ENCODE measurements at places on chromosomes 1 and 21.

GRCh38 chr1:175881246-175881976, 138.0 kb upstream of the TNR start:
- no peak for DNase-seq

DNA sequence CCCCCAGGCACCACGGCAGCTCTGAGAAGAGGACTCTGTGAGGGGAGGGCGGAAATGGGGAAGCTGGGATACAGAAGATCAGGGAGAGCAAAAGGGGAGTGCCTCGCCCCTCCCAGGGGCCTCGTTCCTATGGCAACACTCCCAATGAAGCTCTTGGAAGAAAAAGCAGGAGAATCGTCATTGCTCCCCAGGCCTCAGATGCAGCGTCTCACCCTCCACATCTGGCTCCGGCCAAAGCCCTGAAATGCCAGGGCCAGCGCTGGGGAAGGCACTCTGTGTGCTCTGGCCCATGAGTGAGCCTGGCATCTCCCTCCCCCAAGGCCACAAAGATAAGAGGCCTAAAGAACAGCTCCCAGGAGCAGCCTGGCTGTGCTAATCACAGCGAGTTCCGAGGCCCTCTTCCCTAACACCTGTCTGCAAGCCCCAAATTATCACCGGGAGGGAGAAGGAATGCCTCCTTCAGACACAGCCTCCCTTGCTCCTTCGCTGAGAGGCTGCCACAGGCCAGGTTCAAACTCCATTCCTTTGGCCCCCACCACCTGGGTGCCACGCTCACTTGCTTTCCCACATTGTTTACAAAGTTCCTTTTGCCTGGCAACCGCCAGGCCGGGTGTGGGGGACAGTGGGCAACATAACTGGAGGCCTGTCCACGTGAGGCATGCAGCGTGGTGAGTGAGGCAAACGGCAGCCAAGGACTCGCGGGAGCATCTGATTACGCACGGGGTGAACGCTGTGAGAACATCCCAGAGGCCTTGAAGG, 27.8 kb downstream of the ECE1 start:
- DNase-seq, result no peak

DNA sequence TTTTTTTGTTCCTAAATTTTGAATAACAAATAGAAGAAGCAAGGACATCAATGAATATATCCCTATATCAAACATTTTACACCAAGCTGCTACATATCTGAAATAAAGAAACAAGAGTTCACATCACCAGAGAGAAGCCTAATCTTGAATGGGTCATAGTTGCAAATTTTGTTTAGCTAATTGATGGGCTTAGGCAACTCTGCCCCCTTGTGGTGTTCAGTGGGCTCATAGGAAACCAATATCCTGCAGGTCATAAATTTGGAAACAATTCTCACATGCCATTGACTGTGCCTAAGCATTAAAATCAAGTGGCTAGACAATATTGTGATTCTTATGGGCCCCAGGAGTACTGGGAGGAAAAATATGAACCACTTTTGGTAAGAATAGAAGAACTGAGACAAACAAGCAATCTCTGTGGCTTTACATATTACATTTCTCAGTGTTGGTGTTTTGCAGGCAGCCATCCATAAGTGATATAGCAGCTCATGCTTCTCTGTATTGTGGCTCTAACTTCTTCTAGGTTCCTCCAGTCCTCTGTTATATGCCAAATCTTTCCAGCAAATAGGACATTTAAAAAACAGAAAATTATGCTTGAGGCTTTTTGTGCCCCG, 1262.8 kb upstream of the PRMT6 start:
- DNase-seq, result no peak

GRCh38 chr1:212037900-212038299, 2.4 kb downstream of the DTL start:
- DNase-seq, result no peak

DNA sequence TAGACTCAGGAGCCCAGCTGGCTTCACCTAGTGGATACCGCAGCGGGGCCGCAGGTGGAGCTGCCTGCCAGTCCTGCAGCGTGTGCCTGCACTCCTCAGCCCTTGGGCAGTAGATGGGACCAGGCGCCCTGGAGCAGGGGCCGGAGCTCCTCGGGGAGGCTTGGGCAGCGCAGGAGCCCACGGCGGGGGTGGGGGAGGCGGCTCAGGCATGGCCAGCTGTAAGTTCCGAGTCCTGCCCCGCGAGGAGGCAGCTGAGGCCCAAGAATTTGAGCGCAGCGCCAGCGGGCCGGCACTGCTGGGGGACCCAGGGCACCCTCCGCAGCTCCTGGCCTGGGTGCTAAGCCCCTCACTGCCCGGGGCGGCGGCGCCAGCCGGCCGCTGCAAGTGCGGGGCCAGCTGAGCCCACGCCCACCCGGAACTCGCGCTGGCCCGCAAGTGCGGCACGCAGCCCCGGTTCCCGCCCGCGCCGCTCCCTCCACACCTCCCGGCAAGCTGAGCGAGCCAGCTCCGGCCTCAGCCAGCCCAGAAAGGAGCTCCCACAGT, 30.9 kb downstream of the UTP25 start:
- no peak for DNase-seq

- DNase-seq, result no peak
These were observed 177.7 kb upstream of the HP1BP3 start for GRCh38 chr1:20964540-20965484.

DNA sequence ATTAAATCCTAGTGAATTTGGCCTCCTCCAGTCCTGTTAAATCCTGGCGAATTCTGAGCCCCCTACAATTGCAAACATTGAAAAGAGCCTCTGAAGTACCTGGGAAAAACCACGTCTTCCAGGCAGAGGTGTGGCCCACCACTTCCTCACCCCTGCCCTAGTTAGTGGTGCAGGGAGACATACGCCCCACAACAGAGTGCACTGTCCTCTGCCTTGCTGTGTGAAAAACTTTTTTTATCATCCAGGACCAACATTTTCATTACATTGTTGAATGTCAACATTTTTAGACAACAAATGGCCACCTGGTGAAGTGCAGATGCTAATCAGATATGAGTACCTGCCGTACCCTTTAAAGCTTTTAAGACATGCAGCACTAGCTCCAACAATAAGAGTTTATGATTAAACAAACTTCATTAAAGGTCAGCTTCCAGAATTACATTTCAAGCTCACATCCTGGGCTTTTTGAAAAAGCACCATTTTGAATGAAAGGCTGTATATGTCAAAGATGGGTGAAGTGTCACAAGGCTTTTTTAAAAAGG, 13.6 kb upstream of the TMPRSS2 start:
- no peak for DNase-seq

GRCh38 chr21:44890338-44890931, 16.9 kb upstream of the PTTG1IP start:
- DNase-seq, result no peak

DNA sequence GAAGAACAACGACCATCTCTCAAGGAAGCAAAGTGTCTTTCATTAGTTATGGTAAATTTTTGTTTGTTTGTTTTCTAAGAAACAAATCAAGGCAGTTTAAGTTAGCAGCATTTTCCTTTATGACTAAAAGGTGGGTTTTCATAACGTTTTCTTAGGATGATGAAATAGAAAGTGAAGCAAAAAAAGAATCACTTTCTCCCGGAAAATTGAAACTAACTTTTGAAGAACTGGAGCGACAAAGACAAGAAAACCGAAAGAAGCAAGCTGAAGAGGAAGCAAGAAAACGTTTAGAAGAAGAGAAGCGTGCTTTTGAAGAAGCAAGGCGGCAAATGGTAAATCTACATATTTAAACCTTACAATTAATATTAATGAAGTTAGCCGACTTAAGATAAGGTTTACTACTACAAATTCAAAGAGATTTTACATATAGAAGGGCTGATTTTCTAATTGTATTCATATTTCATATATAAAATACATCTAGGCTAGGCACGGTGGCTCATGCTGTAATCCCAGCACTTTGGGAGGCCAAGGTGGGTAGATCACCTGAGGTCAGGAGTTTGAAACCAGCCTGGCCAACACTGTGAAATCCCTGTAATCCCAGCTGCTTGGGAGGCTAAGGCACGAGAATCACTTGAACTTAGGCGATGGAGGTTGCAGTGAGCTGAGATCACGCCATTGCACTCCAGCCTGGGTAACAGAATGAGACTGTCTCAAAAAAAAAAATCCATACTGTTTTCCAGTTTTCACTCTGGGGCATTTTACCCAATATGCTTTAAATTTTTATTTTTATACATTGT, 38.3 kb downstream of the NEXN start:
- DNase-seq, result no peak

DNA sequence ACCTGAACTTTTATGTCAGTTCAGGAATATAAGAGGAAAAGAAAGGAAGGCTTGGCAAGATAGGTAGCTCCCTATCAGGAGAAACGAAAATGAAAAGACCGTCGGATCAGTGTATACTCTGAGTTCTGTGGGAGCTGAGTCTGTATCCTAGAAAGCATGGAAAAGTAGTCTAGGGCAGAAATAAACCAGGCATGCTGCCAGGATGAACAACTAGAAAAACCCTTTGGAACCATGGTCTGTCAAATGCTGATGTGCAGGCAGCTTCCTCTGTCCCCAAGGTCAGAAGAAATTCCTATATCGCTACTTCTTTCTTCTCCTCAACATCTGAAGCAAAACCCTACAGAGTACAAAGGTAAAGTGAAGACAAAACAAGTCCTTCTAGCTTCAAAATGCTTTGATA, 268.8 kb downstream of the ST6GALNAC3 start:
- no peak for DNase-seq

DNA sequence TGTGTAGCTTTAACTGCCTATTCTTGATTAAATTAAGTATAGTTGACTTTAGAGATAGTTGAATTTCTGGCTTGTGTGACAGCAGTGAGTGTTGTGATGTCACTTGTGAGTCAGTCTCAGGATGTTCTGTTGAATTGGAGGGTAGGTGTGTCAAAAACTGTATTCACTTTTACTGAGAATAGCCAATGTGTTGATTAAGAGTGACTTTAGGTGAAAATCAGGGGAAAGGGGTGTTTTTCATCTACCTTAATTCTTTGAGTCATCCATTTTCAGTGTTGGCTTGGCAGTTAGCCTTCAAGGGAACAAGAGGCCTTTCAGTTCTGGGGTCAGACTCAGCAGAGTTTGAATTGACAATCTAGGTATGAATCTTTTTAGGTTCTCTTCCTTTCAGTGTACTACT, 75.9 kb downstream of the CDC14A start:
- no peak for DNase-seq

DNA sequence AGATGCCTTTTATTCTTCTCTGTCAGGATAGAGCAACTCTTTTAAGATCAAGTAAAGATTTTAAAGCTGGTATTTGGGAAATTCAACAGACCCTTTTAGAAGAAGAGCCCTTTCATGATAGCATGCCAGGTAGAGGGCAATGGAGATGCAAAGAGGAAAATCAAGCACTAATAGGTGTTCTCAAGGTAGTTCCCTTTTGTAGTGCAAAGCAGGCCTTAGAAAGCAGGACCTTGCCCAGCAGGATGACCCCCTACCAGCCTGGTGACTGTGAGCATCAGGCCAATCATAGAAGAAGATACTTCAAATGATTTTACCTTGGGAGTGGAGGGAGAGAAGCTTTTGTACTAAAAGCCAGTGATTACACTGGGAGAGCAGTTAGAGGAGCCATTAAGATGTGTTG, 381.4 kb upstream of the ZRANB2 start:
- no peak for DNase-seq

- no peak for DNase-seq
These were observed 95.1 kb upstream of the KRTAP19-8 start for GRCh38 chr21:31133243-31133830.

- DNase-seq, result no peak
These were observed 21.6 kb upstream of the DIP2A start for GRCh38 chr21:46437096-46437498.

- DNase-seq, result no peak
These were observed 104.2 kb downstream of the DUSP10 start for GRCh38 chr1:221637641-221638041.

DNA sequence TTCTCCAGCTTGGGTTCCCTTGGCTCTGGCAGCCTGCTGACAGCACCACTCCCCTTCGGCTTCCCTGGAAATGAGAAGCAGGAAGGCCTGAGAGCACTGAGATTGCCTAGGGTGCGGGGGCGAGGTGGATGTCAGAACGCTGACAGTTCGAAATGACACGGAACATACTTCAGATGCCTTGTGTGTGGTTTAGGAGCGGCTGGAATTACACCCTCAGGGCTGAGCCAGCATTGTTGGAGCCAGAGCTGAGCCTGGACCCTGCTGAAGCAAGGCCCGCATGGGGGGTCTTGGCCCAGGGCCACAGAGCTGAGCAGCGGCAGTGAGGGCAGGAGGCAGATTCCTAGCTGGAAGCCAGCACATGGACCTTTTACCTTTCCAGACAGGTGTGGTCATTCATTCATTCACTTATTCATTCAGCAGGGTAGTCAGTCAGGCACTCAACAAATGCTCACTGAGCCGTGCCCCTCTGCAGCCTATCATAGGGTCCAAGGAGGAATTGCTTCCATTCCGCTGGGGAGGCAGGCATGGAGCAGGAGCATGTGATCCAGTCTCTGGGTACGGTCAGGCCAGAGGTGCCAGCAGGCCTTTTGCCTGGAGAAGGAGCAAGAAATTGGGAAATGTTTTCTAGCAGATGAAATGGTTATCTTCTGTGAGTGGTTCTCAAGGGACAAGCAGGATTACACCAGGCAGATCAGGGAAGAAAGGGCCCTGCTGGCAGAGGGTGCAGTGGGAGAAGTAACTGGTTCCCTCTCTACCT, 6.6 kb upstream of the FOXE3 start:
- no peak for DNase-seq

DNA sequence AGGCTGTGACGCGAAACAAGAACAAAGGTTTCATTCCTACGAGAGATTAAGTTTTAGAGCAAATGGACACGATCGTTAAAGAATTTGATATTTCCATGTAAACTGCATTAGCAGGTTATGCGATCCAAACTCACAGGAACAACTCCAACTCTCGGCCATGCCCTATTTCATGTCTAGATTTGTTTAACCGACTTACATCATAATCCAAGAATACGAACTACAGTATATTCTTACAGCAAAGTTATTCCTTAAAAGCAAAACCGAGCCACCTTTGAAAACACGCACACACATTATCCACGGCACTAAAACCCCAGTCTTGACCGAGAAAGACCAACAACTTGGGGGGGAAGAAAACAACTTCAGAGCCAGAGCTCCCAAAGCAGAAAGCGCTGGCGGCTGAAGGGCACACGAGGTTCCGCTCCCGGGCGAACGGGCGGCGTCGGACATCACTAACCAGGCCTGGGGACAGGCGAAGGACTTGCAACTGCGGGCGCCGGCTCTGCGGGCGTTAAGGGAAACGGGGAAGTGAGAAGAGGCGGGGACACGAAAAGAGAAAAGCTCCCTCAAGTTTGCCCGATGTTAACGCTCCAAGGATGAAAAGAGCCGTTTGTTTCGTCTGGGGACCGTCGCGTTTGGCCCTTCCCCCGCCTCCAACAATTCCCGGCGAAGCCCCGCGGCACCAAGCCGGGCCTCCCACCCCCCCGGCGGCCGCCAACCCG, 690 bp downstream of the B3GALNT2 start:
- DNase-seq, result no peak

GRCh38 chr1:114139540-114139939, 14.1 kb downstream of the SYT6 start:
- DNase-seq, result no peak

GRCh38 chr1:240936911-240937668, 325.1 kb upstream of the GREM2 start:
- no peak for DNase-seq

GRCh38 chr1:93844262-93845045, 34.6 kb downstream of the DNTTIP2 start:
- DNase-seq, result peak; percentile 10

Measured in T-helper 22 cell (primary cell).